ENCODE measurements at places on chromosomes 6 and 20.

DNA sequence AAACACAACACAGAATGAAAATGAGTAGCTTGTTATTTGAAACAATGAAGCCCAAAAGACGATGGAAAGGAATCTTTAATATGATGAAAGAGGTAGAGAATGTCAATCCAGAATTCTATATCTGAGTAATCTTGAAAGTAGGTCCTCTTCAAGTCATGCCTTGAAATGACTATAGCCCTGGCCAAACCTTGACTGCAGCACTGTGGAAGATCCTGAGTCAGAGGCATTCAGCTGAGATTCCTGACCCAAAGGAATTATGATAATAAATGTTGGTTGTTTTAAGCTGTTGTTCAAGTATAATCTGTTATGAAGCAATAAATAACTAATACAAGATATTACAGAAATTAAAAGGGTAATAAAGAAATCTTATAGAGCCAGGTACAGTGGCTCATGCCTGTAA is 64.8 kb downstream of the IBTK start:
- no peak for DNase-seq

DNA sequence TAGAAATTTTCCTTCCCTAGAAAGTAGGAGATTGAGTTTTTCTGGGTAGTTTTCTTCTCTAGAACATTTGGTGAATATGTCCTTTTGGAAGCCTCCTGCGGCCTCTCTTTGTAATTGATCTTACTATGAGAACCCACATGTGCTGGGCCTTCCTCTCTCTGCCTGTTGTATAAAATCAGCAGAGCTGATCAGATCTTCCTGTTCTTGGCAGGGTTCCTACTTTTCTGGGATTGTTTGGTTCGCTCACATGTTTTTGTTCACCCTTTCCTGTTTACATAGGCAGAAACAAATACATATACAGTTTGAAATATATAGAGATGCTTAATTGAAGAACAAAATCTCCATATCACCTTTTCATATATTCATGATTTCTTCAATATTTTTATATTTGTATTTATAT is 57.8 kb downstream of the IL22RA2 start:
- DNase-seq, result no peak

DNA sequence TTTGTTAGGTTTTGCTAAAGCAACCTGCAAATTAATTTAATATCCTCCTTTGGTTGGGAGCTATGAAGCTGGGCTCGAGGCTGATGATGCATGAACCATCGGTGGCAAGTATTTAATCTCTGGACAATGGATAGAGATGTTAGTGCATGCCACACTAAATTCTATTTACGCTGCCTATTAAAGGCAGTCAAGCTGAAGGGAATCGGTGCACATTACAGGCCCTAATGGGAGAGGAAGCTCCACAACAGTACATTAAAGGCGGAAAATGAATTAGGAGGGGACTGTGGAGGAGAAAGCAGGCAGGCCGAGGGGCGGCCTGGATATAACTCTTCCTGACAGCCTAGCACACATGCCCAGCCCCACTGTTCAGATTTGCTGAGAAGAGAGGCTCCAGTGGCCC is 132.4 kb upstream of the MAFB start:
- DNase-seq, result no peak

DNA sequence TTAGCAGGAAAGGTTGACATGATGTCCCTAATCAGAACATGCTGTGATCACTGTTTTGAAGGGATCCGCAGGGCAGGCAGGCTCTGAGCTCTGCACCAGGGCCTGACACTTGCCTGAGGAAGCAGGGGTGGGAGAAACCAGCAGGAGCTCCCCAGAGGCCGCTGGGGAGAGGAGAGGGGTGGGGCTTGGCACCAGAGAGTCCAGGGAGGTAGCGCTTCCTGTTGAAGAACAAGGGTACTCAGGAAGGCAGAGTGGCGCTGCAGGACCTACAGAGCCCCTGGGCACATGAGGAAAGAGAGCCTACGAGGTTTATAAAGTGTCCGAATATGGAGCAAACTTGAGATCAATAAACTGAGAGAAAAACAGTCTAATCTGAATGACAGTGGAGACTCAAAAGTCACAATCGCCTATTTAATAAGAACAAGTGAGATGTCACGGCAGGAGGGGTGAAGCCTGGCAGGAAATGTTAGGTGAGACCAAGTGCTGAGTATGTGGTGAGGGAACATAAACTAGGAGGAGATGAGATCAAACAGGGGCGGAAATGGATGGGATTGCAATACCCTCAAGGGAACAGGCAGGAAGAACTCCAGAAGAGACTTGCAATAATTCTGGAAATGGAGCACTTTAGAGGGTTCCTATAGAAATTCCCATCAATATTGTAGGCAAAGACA is 5.8 kb upstream of the TBXT start:
- no peak for DNase-seq

DNA sequence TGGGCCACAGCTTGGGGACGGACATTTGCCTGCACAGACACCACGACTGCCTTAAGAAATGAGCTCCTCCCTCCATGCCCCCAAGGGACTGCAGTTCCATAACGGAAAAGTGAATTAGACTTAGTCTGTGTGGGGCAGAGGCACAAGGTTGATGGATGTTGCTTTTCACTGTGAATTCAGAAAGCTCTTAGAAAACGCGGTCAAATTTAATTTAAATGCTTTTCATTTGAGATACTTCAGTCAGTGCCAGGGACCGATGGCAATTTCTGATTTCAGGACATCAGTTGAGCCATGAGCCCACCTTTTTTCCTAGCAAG is 356.4 kb downstream of the KIF16B start:
- DNase-seq, result no peak

GRCh38 chr20:54062812-54063280 is 7.5 kb downstream of the BCAS1 start:
- no peak for DNase-seq

DNA sequence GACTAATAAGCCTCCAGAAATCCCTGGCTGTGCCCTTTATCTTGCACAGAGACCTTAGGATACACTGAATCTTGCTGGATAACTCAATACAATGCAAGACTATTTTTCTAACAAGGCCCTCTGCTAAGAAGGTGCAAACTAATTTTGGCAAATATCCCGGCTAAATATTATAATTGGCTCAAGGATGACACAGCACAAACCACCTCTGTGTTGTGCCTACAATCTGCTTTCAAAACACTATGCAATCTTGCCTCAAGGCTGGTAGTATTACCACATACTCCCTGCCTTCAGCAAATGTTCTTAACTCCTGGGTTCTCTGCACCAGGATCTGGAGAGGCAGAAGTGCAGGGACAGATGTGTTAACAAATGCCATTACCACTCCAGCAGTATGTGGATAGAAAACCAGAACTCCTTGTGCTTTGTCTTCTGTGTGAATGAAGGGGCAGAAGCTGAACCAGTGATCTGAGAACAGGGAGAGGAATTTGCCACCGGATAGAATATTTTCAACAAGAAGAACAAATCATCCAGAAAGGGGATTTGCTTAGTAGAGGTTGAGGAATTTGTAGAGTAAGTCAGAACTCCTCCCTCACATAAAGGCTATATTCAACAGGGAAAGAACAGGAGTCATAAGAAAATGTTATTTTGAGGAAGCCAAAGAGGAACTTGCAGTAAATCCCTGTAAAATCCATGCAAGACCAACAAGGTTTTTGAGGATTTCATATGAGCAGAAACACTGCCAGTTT is 74.1 kb upstream of the SLC4A11 start:
- no peak for DNase-seq

- DNase-seq, result no peak
Measured at GRCh38 chr20:1929460-1929859, 34.3 kb downstream of the SIRPA start.

GRCh38 chr6:64012351-64013001 is 376.9 kb downstream of the PHF3 start:
- DNase-seq, result no peak

DNA sequence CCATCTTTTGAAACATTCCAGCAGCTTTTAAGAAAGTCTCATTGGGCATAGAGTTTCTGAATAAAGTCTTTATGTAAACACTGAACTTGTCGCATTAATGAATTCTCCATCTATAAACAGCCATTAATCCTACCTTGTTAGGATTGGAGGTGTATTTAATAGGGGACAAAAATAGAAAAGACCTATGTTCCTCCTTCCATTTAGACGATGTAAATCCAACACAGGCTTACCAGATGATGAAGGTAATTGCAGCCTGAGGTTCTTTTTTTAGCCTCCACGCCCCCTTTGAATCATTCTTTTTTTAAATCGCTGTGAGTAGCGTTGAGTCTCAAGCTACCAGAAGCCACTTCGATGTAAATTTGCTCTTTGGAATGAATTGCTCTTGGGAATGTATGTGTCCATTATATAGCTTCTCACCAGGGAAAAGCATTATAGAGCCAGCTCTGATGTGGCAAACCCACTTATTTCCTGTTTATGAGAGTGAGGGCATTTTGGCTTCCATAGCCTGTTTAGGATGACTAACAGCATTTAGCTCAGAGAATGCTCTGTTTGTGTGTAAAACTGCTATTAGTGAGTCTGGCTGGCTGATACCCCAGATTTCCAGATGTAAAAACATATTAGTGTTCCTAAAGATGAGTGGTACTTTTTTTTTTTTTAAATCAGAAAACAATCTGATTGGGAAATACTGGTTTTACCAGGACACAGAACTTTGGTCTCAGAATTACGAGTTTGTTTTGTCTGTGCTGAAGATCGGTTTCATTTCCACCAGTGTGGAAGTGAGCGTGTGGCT is 74.9 kb upstream of the CLDN20 start:
- no peak for DNase-seq

DNA sequence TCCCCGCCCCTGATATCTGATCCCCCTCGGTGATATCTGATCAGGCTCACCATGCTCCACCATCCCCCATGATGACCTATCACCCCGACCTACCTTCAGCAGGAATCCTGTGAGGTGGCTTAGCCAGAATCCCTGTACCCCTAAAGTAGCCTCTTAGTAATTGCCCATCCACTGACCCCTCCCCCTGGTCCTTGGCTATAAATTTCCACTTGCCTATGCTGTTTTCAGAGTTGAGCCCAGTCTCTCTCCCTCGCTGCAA is 177.5 kb upstream of the GGTLC1 start:
- no peak for DNase-seq

DNA sequence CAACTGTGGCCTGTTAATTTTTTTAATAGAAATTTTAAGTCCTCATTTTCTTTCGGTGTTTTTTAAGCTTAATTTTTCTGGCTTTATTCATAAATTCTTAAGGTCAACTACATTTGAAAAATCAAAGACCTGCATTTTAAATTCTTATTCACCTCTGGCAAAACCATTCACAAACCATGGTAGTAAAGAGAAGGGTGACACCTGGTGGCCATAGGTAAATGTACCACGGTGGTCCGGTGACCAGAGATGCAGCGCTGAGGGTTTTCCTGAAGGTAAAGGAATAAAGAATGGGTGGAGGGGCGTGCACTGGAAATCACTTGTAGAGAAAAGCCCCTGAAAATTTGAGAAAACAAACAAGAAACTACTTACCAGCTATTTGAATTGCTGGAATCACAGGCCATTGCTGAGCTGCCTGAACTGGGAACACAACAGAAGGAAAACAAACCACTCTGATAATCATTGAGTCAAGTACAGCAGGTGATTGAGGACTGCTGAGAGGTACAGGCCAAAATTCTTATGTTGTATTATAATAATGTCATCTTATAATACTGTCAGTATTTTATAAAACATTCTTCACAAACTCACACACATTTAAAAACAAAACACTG is 10.1 kb downstream of the HFE start:
- peak; percentile 49 for DNase-seq

DNA sequence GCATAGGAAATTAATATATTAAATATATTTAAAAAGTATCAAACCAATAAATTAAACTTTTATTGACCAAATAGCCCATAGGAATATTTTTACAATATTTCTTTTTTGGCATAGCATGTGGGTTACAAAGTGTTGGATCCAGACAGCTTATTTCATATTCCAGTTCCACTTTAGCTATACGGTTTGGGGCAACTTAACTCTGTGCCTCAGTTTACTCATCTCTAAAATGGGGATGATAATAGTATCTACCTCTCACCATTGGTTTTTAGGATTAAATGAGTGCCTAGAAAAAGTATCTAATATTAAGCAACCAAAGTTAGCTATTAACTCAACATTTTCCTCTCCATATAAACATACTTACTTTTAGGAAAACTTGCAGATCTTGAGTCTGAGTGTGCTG is 243.8 kb downstream of the TBC1D32 start:
- DNase-seq, result no peak

DNA sequence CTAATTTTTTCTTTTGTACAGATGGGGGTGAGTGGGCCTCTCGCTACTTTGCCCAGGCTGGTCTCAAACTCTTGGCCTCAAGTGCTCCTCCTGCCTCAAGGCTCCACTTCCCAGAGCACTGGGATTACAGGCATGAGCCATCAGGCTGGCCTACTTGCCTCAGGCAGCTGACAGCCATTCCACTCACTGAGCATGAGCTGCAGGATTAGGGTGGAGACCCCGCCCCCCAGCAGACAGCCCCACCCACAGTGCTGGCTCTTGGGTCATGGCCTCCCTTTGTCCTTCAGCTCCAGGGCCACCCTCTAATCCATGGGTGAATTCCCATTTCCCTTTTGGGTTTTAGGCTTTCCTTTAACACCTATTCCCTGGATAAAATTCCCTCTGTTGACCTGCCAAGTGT is 82.1 kb downstream of the BFSP1 start:
- DNase-seq, result no peak

DNA sequence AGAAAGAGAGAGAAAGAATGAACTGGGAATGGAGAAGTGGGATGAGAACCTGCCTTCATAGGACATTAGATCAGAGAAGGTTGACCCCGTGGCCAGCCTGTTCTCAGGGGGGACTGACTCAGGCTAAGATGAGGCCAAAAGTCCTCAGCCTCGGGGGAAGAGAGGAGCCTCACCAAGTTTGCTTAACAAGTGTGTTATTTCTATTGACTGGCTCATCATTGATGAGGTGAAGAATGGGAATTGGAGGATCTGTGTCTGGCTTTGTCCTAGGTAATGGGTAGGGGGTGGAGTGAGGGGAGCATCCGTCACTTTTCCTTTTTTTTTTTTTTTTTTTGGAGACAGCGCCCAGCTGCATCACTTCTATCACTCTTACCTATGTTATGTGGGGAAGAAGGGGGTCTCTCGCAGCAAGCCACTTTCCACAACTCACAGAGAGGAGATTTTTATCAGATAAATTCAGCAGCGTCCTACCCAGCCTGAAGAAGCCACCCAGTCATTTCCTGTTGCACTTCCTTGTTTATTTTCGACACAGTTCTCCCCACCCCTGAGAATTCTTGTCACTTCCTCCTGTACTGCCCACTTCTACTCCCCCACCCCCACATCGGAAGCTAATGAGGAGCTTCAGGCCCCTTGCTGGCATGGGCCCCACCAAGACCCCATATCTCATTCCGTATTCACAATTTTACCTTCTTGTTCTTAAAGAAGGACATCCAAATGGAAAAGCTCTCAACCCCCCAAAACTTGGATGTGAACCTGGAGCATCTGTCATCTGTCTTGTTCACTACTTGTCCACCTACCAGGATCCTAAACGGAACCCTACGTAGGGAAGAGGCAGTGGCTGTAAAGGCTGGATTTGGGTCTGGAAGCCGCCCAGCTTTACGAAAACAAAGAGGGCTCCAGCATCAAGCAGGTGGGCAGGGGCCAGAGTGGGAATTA is 2.8 kb upstream of the RNASET2 start:
- no peak for DNase-seq

Measured in activated CD4-positive, alpha-beta T cell treated with anti-CD3 and anti-CD28 coated beads for 24 hours (primary cell).